ENCODE measurements at places on chromosomes 1 and 21. TPM values are rescaled to one million over a fixed set of nuclear protein-coding genes. Genes with fewer than 3 reads are reported as not detected.

MIGA1 gene
- total RNA-seq: 19.1 TPM

GRCh38 chr21:44399955-44400790, 46.8 kb downstream of the TRPM2 start:
- DNase-seq: no peak

DNA sequence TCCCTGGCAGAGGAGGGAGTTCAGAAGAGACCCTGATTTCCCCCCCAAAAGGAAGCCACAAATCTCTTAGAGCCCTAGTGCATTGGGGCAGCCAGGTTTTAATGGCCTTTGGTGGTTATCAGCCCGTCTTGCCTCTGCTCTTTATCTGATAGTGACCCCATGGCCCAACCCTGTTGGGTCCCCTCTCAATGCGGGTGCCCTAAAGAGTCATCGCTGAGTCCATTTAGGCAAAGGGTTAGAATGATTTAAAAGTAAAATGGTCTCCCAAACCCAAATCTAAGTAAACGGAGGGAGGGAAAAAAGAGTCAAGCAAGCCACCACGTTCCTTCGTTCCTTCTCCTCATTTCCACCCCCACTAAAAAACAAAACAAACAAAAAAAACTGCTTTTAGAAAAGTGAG, 164.0 kb downstream of the RUNX1 start:
- DNase-seq: no peak

- no peak for DNase-seq
Measured at GRCh38 chr1:7921796-7922195, 18.8 kb downstream of the TNFRSF9 start.

Measured in Calu3 (cell line).